ENCODE measurements at places on chromosomes 3 and 15.
A peak's percentile ranks its signal among the peaks of the same experiment; 100 is the strongest.

DNA sequence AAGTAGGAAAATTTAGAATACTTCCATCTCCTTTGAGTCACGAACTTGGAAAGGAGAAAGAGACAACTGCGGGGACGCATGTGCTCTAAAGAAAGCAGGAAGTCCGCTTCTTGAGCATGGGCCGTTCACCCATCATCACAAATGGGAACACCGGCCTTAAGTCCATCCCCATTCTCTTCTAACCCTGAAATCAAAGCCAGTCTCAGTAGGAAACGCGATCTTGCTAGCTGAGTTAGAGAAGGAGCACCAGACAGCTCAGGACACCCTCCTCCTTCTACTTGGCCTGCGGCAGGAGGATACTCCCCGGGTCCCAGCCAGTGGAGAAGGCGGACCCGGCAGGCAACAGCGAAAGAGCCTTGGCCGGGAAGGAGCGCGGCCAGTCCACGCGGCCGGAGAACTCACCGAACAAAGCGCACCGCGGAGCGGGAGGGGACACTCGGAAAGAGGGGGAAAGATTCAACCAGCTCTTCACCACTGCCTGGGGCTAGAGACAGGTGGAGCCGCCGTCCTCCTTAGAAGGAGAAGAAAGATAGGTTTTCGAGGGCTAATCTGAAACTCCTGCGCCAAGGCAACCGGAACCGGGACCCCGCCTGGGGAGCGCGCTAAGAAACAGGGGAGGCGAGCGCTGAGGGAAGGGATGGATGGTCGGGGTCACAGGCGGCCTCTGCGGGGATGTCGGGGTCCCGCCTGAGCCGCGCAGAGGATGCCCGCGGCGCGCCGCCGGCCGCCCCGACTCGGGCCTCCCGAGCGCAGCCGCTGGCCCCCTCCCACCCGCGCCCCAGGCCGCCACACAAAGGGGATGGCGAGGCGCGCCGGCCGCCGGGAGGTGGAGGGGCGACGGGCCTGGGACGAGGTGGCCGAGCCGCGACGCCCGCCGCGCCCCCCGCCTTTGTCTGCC, 818 bp downstream of the SLC4A7 start:
- DNase-seq = peak; percentile 32

DNA sequence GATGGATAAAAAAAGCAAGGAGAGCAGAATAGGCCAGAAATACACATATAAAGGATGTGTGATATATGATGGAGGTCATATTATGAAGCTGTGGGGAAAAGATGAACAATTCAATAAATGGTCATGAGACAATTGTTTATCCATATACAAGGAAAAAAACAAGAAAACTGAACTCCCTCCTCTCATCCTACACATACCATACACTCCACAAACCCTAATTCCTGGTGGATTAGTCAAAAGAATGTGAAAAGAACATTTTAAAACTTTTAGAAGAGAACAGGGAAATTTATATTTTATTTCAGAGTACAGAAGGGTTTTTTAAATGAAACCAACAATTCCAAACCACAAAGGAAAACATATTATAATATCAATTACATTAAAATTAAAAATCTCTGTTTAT, 34.5 kb upstream of the NR2E3 start:
- no peak for DNase-seq

DNA sequence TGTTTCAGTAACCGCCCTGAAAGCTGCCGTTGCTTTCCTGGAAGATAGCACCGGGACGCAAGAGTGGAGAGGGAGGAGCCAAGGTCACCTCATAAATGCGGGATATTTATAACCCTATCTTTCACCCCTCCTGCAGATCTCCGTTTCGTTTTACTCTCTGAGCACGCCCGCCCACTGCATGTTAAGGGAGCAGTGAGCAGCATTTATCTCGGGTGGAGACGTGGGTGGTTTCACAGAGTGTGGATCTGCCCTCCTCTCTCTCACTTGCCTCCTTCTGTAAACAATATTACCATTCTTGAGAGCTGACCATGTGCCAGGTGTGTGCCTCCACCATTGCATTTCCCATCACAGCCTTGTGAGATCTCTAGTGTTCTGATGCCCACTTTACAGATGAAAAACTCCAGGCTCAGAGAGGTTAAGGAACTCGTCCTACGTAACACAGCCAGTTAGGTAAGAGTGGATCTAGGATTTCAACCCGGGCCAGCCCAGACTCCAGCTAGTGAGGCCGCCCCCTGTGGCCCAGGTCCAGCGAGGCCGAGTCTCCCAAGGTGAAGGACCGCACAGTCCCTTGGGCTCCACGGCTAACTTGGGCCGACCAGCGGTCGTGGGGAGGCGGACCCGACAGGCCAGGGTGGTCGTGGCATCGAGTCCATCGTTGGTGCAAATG, 16.9 kb upstream of the SEMA4B start:
- DNase-seq = peak; percentile 63

DNA sequence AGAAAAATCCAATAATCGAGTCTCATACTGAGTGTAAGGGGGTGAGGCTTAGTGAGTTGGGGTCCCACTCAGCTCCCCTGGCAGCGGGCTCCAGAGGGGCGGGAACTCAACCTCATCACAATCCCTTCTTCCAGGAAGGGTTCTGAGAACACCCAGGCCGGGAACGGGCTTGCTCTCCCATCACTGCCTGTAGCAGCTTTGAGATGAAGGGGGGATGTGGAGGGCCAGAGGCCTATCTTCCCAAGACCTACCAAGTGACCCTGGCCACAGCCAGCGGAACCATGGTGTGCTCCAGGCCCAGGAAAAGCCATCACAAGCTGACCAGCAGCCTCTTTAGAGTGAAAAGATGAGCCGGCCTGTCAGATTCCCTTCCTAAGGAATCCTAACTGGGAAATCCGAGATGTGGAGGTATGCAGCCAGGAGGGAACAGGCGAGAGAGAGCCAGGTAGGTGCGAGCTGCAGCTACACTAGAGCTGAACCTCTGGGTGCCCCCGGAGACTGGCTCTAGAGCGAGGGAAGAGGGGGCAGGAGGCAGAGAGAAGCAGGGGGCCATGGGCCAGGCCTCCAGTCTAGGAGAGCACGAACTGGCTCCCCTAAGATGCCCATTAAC, 18.5 kb downstream of the GRAMD2A start:
- DNase-seq = no peak

- no peak for DNase-seq
Observed at GRCh38 chr3:58963928-58964503, 85.8 kb downstream of the CFAP20DC start.

- DNase-seq = no peak
Observed at GRCh38 chr3:2684046-2684445, 426.1 kb downstream of the IL5RA start.

DNA sequence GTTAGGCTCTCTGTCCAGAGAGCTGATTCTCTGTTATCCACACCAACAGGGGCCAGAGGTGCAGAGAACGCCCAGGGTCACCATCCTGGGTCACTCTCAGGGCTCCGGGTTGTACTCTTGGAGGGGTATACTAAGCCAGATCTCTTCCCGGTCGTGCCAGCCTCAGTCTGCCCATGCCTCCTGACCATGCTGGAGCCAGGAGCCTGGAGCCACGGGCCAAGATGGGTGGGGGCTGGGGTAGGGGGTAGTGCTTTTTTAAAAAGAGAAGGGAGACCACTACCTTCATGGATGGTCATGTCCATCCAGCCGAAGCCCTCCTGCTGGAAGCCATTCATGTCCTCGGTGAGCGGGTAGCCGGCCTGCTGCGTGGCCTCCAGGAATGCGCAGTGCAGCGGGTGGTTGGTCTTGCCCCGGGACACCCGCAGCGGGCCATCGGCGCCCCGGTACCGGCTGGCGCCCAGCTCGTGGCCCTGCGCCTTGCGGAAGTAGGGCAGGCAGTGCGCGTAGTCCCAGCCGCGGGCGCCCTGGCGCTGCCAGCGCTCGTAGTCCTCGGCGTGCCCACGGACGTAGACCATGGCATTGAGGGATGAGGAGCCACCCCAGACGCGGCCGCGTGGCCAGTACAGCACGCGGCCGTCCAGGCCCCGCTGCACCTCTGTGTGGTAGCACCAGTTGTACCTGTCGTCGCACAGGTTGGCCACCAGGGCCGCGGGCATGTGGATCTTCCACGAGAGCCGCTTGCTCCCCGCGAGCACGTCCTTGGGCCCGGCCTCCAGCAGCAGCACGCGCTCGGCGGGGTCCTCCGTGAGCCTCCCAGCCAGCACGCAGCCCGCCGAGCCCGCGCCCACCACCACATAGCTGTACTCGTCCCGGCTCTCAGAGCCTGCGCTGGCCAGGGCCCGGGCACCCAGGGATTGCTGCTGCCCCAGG, 22.9 kb downstream of the CHDH start:
- no peak for DNase-seq

- no peak for DNase-seq
Observed at GRCh38 chr3:161474741-161475140, 21.9 kb upstream of the OTOL1 start.

GRCh38 chr3:183046883-183047282, 52.4 kb downstream of the MCCC1 start:
- DNase-seq = no peak

GRCh38 chr3:177878192-177878591, 658.0 kb upstream of the KCNMB2 start:
- DNase-seq = no peak

GRCh38 chr15:53976844-53977392, 1.3 kb upstream of the UNC13C start:
- DNase-seq = peak; percentile 25

DNA sequence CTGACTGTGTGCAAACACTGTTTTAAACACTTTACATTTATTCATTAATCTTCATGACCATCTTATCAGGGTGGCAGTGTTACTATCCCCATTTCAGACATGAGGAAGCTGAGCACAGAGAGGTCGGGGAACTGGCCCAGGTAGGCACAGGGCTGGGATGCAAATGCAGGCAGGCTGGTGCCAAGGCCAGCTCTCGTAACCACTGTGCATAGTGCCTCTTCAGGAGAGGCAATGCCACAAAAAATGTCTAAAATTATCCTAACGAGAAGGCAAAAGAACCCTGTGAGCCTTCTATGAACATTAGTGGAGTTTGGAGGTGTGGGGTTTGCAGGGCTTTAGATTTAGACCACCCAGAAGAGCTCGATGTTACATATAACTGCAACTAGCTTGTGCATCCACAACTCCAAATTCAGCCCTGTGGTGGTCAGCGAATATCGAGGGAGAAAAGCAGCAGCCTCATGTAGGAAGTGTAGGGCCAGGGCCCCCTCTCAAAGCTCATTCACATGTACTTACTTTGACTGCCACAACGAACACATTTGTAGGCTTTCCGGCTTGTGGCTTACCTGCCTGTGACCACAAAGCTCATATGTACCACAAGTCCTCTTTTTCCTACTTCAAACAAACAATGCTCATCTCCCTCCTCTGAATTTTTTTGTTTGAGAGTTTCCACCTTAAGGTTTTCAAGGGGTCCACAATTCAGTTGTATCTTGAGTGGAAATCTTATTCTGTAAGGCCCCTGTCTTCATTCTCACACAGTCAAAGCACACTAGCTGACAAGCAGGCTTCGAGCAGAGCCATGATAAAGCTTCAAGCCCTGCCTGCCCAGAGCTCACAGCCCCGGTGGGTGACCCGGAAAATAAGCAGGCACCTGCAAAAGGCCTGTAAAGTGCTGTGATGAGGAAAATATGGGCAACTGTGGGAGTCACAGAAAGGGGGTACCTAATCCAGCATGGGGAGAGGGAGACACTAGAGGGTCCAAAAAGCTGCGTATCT, 722.9 kb upstream of the CFAP20DC start:
- no peak for DNase-seq

- no peak for DNase-seq
Observed at GRCh38 chr3:195095035-195095703, 175.8 kb downstream of the XXYLT1 start.

DNA sequence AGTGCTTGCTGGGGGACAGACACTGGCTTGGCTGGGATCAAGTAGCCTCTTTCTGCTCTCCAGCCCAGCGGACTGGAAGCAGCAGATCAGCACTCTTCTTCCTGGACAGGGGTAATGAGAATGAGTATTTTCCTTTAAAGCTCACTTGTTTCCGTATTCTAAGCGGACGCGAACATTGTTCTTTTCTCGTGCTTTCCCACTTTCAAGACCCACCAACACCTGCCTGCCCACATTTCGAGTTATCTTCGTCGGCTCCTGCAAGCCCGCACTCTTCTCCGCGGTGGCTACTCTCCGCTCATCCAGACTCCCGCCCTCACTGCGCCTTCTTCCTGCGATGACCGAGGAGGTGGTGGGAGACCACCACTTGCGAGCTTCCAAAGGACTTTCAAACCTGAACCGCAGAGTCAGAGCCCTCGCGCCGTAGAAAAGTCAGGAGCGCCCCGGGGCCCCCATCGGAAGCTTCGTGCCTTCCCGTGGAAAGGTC, 1.6 kb upstream of the PPM1L start:
- no peak for DNase-seq

- no peak for DNase-seq
Observed at GRCh38 chr15:101305820-101306255, 10.8 kb upstream of the SNRPA1 start.

DNA sequence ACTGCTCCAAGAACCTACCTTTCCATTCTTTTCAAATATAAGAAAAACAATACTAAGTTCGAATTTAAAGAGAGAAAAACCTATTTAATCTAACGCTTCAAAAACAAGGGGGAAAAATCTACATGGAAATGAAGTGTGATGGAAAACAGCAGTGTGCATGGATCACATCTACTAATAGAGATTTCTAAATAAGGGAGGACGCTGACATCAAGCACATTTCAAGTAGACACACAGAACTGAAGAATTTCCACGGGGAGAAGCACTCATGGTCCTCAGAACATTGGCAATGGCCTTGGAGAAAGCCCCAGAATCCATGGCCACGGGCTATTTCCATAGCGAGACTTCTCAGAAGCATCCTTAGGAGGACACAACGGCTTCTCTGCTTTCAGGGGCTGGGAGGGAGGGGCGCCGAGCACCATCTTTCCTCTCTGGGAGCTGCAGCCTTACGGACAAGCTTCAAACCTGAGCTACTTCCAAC, 1.0 kb downstream of the TASOR start:
- no peak for DNase-seq

- no peak for DNase-seq
Observed at GRCh38 chr3:161117646-161118045, 12.5 kb upstream of the B3GALNT1 start.

DNA sequence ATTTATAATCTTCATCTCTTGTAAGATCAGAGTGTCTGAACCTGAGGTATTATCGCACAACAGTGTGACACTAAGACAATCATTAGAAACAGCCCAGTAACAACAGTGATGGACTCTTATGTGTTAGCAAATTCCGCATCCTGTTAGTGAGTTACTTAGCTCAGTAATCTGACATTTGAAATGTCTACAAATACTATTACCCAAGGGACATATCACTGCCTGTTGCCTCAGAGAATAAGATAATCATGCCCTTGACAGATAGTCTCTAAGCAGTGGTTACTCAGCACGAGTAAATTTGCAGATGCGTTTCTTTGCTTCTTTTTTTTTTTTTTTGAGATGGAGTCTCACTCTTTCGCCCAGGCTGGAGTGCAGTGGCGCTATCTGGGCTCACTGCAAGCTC, 13.4 kb upstream of the RTP1 start:
- no peak for DNase-seq

Data from kidney epithelial cell (primary cell).